Suppressor macrophage treated with lipopolysaccharide for 1 hour (primary cell): ENCODE measurements at places on chromosomes 7 and 10.
A peak's percentile ranks its signal among the peaks of the same experiment; 100 is the strongest.

DNA sequence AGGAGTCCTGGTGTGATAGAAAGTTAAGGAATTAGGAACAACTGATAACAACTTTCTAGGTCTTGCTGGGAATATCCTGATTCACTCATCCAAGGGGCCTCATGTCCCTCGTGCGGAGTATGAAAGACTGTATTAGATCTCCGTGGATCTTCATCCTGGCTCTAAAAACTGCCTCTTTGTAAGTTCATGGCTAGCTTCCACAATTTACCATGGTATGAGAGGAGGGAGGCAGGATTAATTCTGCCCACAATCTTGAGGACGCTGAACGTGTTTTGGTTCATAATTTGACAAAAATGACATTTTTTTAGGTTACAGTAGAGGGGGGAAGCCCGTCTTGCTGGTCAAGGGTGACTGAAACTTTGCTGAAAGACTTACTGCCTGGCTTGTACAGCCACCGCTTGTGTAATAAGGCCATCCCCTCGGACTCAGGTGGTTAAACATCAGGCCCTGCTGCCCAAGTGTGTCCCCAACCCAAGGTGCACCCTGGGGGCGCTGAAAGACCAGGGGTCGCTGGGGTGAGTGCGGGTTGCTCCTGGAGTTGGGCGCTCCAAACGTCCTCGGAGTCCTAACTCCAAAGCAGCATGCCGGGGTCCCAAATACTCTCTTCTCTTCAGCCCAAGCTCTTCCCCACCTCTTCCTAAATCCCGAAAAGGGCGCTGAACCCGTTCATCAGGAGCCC lies 733 bp downstream of the HIBADH start:
- DNase-seq = peak; percentile 20

- DNase-seq = no peak
Measured at GRCh38 chr7:2892549-2892948, 48.4 kb upstream of the GNA12 start.

DNA sequence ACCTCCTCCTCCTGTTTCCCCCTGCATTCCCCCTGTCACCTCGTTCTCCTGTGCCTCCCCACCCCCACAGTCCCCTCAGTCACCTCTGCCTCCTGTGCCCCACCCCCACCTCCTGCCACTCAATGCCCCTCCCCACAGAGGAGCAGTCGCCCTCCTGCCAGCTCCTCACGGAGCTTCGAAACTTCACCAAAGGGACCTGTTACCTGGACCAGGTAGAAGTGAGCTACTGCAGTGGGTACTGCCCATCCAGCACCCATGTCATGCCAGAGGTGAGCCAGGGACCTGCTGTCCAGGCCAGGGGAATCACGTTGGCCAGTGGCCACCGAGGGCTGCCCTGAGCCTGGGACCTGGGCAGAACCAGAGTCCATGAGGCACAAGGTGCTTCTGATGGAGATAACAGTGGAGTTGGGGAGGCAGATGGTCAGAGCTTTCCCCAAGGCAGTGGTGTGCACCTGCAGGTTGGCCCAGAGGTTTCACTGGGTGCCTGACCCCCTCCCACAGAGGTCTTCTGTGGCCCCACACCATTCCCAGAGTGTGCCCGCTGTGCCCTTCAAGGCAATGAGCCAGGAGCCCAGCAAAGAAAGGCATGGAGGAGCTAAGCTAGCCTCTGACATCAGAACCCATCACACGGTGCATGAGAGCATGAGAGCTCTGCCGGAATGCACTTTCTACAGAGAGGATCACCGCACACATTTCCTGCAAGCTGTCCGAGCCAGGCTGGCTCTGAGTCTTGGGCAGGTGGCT lies 7.0 kb upstream of the ZNF862 start:
- DNase-seq = no peak

- no peak for DNase-seq
Measured at GRCh38 chr10:53403688-53404087, 631.1 kb upstream of the MBL2 start.

- no peak for DNase-seq
Measured at GRCh38 chr7:585229-585711, 65.6 kb upstream of the PDGFA start.

GRCh38 chr7:26614503-26614902 lies 249.9 kb downstream of the SKAP2 start:
- no peak for DNase-seq

GRCh38 chr10:129057856-129058663 lies 409.0 kb upstream of the MGMT start:
- no peak for DNase-seq

DNA sequence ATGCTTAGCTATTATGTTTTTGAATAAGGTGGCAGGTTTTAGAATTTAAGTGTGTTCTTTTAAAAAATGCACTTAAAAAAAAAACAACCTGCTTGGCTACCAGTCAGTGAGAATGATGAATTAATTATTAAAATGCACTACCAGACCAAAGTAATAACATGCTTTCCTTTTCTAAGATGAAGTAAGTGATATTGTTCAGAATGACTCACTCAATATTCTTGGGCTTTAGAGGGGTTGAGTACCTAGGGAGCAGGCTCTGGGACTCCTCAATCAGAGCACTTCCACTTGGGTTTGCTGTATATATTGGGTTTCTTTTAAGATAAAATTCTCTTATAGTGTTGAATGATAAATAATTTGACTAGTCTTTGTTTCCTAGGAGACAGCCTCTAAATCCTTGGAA lies 8.6 kb downstream of the STAM start:
- DNase-seq = no peak

DNA sequence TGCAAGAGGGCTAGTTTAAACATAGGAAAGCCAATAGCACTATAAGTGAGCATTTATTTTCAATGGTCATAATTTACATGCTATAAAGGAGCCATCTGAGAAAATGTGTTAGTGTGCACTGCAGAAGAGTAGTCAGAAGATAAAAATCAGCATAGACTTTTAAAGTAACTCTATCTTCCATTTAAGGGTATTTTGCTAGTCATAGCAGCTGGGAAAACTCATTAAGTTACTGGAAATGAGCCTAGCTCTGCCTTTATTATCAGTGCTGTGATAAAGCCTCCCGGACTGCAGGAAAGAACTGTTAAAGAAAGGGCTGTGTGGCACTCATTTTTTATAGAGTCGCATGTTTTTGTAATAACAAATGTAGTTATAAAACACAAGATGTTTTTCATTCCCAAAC lies 825.8 kb upstream of the POM121L12 start:
- no peak for DNase-seq

DNA sequence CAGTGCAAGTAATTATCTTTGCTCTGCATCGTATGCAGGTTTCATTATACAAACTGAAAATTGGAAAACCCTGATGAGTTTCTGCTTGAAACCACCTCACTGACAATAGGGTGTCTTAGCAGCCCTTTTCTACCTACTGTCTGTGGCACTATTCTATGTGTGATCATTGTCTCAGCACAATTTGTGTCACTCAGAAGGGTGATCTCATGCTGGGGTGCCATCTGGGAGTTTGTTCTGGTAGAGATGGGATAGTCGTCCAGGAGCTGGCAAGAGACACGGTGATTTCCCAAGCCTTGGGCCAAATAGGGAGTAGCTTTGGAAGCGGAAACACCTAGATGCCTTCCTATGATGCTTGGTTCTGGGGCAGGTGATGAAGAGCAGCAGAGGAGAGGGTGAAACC lies 186.3 kb downstream of the FRMD4A start:
- no peak for DNase-seq

DNA sequence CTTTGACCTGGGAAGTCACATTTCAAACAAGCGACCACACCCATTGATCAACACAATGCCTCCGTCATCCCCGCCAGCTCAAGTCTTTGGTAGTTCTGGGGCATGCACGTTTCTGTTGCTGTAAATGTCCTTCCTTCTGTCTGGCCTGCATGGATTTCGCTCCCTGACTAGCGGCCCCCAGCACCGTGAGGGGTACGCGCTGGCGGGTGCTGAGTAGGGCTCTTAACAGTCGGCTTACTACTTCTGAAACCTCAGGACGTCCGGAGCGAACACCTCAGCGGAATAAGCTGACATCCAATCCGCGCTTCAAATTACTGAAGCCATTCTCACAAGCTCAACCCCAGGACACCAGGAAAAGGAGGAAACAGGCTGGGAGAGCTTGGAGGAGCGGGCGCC lies 505 bp downstream of the NUDCD3 start:
- DNase-seq = peak; percentile 26

DNA sequence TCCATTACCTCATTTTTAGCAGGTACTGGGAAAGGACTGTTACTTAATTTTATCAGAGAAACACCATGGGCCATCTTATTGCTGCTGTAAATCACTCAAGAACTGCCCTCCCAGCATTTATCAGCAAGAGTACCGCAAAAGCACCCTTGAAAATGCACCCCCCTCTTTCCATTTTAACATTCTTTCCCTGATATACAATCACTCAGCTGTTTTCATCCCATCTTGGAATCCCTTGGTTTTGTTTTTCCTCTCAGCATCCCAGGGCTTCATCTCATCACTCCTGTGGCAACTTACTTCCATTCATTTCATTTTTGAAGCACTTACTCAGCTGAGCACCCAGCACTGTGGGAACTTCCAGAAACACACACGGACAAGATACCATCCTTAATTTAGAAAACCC lies 36.5 kb downstream of the RAPGEF5 start:
- DNase-seq = no peak

DNA sequence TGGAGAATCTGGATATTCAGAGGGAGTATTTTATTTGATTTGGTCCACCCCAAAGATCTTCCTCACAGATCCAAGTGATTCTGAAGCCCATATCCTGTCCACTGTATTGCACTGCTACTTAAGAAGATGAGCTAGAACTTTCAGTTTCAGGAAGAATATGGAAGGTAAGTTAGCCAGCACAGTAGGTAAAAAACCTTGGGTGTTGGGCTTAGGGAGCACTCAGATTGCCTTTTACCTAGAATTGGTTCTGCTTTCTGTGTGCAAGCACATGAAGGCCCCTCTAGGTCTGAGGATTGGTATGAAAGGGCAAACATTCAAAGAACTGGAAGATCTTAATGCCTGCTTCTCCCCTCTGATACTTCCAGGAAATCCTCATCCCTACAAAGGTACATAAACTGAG lies 146.7 kb upstream of the COL1A2 start:
- no peak for DNase-seq

DNA sequence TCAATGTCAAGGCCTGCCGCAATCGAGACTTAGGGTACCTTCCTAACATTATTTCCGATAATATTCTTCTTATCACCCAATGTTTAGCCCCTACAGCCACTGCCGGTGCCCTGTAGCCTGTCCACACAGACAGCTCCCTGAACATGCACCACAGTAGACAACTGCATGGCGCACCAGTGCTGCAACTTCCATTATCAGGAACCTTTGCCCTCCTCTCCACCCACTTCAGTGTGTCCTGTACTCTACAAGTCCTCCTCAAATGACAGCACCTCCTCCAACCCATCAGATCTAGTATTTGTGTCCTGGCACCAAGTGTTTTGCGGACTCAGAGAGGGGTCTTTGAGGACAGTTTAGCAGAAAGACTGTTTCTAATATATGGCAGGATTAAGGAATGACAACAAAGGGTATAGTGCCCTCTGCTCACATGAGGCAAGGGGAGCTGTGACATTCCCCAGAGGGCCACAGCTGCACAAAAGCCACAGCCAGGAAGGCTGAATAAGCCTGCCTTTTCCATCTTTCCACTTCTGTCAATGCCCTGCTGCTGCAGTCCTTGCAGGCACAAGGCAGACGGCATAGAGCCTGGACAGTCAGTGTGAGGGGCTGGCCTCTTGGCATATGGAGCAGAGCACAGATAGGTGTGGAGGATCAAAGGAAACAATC lies 335.4 kb downstream of the PARD3 start:
- DNase-seq = no peak

DNA sequence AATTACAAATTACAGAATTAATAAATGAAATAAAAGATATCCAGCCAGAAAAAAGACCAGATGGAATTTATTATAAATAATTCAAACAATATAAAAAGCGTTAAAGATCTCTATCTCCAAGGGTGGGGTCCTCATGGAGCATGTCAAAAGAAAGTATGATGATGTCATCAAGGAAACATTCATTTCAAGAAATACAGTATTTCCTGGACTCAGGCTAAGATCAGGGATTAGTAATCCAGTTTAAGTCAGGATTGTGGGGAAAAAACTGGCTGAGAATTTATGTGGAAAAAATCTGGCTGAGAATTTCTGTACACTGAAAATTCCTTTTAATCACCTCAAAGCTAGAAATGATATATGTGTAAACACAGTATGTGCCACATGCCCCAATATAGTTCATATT lies 1075.3 kb downstream of the XPNPEP1 start:
- no peak for DNase-seq

GRCh38 chr7:91827169-91827568 lies 53.3 kb downstream of the MTERF1 start:
- DNase-seq = no peak

DNA sequence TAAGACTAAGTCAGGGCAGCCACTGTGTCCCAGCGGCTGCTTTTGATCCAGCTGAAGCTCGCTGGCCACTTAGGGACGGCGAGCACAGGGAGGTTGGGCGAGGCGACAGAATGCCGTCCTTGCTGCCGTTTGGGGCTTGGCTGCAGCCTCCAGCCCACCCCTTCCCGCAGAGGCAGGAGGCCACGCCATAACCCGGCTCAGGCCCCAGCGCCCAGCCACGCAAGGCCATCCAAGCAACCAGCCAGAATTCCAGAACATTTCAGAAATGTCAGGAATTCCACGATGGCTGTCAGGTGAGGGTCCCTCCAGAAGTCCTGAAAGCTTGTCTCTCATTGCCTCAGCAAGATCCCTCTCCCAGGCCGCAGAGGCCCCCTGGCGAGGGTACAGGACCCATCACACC lies 479.1 kb upstream of the FOXK1 start:
- no peak for DNase-seq

DNA sequence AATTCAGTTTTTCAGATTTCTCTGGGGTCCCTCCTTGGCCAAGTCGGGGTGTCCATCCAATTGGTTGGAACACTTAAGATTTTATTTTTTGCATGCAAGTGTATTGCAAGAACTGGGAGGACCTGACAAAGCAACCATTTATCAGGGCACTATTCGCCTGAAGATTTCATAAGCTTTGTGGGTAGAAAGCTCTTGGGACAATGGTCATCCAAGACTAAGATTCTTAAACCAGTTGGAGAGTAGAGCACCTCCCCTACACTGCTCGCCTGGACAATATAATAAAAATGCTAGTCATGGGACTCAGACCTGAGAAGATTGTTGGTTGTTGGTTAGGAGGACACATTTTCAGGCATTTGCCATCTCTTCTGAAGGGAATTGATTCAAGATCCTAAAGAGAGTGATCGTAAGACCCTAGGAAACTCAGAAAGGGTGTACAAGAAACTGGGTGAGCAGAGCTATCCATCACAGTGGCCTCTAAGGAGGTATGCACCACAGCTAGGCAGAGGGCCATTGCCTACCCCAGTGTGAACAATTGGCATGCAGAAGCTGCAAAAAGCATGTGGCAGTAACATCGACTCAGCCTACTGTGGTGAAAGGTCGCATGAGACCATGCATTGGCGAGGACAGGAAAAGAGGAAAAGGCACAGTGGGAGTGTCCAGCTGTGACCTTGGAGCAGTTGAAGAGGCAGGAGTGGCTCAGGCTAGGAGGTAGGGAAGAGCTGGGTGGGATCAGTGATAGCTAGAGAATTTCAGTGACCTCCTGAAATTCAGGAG lies 1235.3 kb upstream of the AUTS2 start:
- DNase-seq = no peak

- DNase-seq = no peak
Measured at GRCh38 chr7:100132126-100132525, 5.4 kb downstream of the MBLAC1 start.
